MM.1S (cell line): ENCODE measurements at places on chromosomes 7 and 10.

DNA sequence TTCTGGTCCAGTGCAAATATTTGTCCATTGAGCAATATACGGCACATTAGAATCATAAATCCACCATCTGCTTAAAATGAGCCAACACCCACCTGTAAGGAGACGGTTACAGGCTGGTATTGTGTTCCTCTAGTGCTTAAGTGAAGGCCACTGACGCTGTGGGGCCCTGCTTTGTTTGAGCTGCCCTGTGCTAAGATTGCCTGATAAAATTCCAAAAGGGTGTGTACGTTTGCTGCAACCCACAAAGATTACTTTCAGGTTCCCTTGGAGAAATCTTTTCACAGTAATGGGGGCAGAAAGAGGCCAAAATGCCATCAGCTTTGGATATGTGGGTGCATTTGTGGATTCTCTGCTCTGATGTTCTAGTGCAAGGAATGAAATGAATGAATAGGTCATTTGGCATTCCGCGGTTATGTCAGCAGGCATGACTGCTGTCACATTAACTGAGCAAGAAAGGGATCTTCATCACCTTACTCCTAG is 34.4 kb downstream of the AGR3 start:
- H3K36me3 ChIP-seq: no peaks in the 10 kb centered on the region
- no peaks in the 10 kb centered on the region for H3K4me1 ChIP-seq
- no peaks in the 10 kb centered on the region for H3K27me3 ChIP-seq
- H3K4me3 ChIP-seq: no peak overlapping the region

DNA sequence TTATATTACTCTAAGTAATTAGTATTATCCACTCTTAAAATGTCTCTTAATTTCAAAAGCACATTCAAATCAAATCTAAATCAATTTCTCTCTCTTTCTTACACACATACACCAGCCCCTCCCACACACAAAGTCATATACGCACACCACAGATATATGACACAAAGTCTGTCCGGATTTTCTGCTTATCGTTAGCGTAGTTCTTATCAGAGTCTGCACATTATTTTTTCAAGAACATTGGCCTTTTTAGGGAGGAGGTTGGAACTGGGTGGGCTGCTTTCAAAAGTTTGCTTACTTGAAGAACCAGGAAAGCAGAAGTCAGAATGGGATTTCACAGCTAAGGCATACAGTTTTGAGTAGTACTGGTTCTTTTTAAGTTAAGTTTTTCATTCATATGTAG is 387.6 kb upstream of the CHRM2 start:
- H3K4me3 ChIP-seq: no peak overlapping the region
- H3K36me3 ChIP-seq: no peaks in the 10 kb centered on the region
- H3K27me3 ChIP-seq: no peaks in the 10 kb centered on the region
- H3K27ac ChIP-seq: no peak overlapping the region

DNA sequence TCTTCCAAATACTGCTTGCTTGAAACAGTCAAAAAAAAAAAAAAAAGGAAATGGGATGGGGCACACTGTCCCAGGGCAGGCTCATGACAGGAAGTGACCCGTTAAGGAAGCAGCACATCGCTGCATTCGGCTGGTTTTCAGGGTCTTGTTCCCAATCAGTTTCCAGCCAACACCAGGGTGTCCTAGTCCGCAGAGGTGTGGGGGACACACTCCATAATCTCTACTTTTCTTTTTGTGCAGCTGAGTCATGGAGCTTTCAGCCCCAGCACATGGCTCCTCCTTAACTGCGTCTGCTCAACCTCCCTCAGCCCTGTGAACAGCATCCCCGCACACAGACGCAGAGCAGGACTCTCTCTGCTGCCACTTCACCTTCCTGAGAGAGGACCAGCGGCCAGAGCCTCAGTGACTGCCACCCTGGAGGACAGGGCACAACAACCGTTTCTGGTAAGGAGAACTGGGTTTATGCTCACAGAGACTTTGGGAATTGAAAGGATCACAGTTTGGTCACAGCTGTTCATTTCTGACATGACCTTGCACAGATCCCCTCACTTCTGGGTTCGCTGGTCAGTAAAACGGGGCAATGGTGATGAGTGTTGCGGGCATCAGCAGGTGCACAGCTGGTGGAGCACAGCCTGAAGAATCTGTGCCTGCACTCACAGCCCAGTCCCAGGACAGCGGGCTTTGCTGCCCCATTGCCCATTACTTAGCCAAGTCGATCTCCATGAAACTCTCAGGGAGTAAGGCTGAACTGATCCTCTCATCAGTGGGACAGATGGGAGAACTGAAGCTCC is at the start of gene GIMAP5:
Gene GIMAP5, plus strand, starts transcription at position 154 of the 791 bp plus-strand sequence. CDS start 3,467 bp downstream, outside the sequence.
- H3K27me3 ChIP-seq: no peaks in the 10 kb centered on the region
- H3K27ac ChIP-seq: no peak within 1 kb of the TSS
- DNase-seq: no peak
- H3K4me1 ChIP-seq: no peaks in the 10 kb centered on the region

DNA sequence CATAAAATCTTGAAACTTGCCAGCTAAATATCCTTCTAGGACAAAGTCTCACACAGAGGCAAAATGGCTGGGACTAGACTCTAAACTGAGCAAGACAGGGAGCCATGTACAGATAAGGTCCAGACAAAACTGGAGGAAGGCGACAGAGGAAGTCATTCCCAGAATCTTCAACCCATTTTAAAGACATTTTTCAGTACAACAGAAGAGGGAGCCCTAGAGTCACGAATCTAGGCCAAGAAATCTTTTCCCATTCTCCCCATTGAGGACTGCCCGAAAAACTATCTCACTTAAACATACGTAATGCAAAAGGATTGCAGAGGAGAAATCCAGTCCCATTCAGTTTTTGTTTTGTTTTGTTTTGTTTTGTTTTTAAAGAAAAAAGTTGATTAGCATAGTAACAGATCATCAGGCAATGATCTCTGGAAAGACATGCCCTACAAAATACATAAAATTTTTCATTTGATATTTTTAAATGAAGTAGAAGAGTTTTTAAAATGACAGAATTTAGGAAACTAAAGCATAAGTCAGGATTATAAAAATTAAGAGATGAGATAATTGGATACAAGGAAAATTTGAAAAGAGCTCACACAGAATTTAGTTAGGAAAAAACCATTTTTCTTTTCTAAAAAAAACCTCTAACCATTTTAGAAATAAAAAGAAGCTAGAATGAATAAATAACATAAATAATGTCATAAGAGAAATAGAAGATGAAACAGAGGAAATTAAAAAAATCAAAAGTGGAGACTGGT is 16.9 kb upstream of the PRF1 start:
- no peak overlapping the region for H3K4me3 ChIP-seq
- no peaks in the 10 kb centered on the region for H3K36me3 ChIP-seq
- DNase-seq: no peak
- no peaks in the 10 kb centered on the region for H3K4me1 ChIP-seq
- H3K27ac ChIP-seq: no peak overlapping the region

- H3K4me3 ChIP-seq: no peak overlapping the region
- H3K36me3 ChIP-seq: peaks cover 27% of the 10 kb centered on the region
- no peak overlapping the region for H3K27ac ChIP-seq
- DNase-seq: no peak
- H3K4me1 ChIP-seq: peaks cover under 1% of the 10 kb centered on the region; the same call in 1 of the 2 replicates
These were observed 12.9 kb upstream of the PBLD start for GRCh38 chr10:68345621-68346020.

DNA sequence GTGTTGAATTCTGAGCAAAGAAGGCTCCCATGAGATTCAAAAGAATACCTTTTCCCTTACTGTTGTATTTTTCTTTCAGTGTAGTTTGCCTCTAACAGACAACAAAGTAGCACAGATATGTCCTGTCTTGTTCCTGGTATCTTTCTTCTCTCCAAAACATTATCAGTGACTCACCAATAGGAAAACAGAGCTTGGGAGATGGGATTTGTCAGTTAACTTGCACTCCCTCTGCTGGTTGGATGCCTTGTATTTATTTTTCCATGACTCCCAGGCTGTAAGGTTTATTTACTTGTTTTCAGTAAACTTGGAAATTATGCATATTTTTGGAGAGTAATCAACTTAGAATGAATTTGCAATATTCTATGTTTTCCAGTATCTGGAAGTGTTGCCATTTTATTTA is 129.7 kb downstream of the SAMD9 start:
- no peak for DNase-seq
- H3K27ac ChIP-seq: no peak overlapping the region
- H3K36me3 ChIP-seq: no peaks in the 10 kb centered on the region
- no peaks in the 10 kb centered on the region for H3K4me1 ChIP-seq
- no peak overlapping the region for H3K4me3 ChIP-seq

- no peak for DNase-seq
- no peaks in the 10 kb centered on the region for H3K4me1 ChIP-seq
- no peaks in the 10 kb centered on the region for H3K36me3 ChIP-seq
- no peaks in the 10 kb centered on the region for H3K27me3 ChIP-seq
- H3K4me3 ChIP-seq: no peak overlapping the region
These were observed 275.4 kb downstream of the GRID1 start for GRCh38 chr10:86091216-86091615.

- no peak for DNase-seq
- no peaks in the 10 kb centered on the region for H3K36me3 ChIP-seq
- no peak overlapping the region for H3K27ac ChIP-seq
- H3K27me3 ChIP-seq: no peaks in the 10 kb centered on the region
- H3K4me1 ChIP-seq: no peaks in the 10 kb centered on the region
- no peak overlapping the region for H3K4me3 ChIP-seq
These were observed 325.5 kb downstream of the LHFPL3 start for GRCh38 chr7:104653825-104654401.

DNA sequence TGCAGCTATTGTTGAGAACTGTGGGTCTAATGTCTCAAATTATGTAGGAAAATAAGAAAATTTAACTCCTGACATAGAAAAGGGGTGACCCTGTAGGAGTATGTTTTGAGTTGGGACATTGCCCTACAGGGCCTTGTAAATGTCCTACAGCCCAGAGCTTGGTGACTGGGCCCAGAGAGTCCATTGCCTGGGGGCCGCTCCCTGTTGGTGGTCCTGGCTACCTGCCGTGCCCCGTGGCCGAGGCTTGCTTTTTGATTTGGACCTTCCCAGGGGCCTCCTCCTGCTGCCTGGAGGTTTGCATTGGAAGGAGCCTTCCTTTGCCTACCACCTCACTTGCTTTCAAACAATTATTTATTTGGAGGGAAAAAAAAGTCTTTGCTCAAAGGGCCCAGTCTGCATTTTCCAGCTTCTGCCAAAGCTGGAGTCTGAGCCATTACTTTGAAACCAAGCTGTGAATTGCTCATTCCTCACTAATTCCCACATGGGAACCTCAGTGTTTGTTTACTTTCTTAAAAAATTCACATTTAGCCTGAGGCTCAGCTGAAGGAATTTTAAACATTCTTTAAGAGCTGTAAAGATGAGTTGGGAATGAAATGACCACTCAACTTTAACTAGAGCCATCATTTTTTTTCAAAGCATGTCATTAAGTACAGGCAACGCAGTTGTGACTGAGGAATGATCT is 355.0 kb downstream of the GLRX3 start:
- no peaks in the 10 kb centered on the region for H3K4me1 ChIP-seq
- no peak overlapping the region for H3K27ac ChIP-seq
- DNase-seq: no peak
- no peaks in the 10 kb centered on the region for H3K27me3 ChIP-seq

DNA sequence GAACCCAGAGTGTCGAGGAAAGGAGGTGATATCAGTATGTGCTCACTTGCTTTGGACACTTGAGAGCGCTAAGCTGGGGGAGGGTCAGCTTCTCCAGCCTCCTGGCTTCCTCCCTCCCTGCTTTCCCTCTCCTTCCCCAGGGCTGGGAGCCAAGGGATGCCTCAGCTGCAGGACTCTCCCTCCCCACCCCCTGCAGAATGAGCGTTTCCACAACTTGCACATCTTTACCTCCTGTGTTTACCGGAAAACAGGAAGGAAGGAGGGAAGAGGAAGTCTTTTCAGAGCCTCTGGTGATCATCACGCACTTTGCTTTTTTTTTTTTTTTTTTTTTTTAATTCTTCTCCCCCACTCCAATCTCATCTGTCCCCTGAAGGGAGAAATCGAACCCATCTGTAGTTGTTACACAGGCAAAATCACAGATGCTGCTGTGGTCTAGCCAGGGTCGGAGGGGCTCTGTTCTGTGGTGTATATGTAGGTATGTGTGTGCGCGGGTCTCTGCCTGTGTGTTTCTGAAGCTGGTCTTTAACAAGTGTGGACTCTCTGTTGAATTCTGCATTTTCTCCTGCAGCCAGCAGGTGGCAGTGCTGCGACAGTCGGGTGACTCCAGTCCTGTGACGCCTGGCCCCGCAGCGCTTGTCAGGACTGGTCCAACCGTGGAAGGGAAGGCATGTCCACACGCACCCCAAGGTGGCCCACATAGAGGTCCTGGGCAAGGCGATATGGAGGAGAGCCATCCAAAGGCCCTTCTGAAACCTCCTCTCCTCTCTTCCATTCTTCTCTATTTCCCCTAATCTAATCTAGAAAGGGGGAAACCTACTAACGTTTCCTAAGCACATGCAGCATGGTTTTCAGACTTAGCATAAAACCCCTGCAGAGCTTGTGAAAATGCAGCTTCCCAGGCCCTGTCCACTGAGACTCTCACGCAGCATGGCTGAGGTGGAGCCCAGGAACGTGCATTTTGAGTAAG is 257.6 kb downstream of the PLXNA4 start:
- H3K4me3 ChIP-seq: no peak overlapping the region
- H3K36me3 ChIP-seq: no peaks in the 10 kb centered on the region
- H3K27ac ChIP-seq: no peak overlapping the region
- no peaks in the 10 kb centered on the region for H3K27me3 ChIP-seq
- H3K4me1 ChIP-seq: no peaks in the 10 kb centered on the region
- DNase-seq: peak; percentile 89

- H3K27ac ChIP-seq: no peak overlapping the region
- H3K4me3 ChIP-seq: no peak overlapping the region
- no peaks in the 10 kb centered on the region for H3K4me1 ChIP-seq
- no peaks in the 10 kb centered on the region for H3K36me3 ChIP-seq
These were observed 62.7 kb downstream of the LANCL2 start for GRCh38 chr7:55427800-55428199.

- no peaks in the 10 kb centered on the region for H3K36me3 ChIP-seq
- H3K4me1 ChIP-seq: peaks cover 9% of the 10 kb centered on the region
- no peak for DNase-seq
- no peak overlapping the region for H3K4me3 ChIP-seq
- H3K27me3 ChIP-seq: no peaks in the 10 kb centered on the region
- H3K27ac ChIP-seq: no peak overlapping the region
These were observed 22.5 kb upstream of the HPS1 start for GRCh38 chr10:98469001-98469931.

DNA sequence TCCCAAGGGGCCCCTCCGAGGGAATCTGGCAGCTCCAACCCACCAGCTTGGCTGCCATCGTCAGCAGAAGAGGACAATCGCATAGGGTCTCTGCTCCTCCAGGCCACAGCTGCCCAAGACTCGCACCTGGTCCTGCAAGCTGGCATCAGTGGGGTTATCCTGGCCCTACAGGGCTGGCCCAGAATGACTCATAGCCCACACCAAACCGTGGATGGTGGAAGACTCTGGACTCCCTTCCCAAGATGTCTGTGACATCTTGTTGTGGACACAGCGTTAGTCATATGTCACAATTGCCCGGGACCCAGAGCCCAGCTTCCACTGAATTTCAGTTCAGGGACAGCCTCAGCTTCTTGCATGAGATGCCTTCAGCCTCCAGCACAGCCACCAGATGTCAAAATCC is 91.5 kb upstream of the CUX1 start:
- no peaks in the 10 kb centered on the region for H3K27me3 ChIP-seq
- no peak overlapping the region for H3K4me3 ChIP-seq
- DNase-seq: no peak
- H3K36me3 ChIP-seq: no peaks in the 10 kb centered on the region
